ENCODE measurements at places on chromosomes 6 and 20.

- DNase-seq: no peak
Observed at GRCh38 chr6:21467091-21467490, 126.5 kb upstream of the SOX4 start.

DNA sequence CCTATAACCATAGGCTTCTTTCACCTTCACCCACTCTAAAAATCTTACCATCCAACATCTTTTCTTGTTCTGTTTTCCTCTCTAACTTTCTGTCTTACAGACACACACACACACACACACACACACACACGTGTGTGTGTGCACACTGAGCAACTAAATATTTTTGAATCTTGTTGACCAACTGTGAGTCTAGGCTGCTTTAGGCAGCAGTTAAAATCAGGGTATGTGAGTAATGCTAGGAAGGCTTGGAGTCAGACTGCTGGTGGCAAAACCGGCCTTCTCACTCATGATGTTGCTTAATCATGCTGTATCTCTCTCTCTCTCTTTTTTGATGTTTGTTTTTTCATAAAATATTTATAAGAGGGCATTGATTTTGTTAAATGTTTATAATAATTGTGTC, 103.1 kb upstream of the TBX18 start:
- DNase-seq: no peak

DNA sequence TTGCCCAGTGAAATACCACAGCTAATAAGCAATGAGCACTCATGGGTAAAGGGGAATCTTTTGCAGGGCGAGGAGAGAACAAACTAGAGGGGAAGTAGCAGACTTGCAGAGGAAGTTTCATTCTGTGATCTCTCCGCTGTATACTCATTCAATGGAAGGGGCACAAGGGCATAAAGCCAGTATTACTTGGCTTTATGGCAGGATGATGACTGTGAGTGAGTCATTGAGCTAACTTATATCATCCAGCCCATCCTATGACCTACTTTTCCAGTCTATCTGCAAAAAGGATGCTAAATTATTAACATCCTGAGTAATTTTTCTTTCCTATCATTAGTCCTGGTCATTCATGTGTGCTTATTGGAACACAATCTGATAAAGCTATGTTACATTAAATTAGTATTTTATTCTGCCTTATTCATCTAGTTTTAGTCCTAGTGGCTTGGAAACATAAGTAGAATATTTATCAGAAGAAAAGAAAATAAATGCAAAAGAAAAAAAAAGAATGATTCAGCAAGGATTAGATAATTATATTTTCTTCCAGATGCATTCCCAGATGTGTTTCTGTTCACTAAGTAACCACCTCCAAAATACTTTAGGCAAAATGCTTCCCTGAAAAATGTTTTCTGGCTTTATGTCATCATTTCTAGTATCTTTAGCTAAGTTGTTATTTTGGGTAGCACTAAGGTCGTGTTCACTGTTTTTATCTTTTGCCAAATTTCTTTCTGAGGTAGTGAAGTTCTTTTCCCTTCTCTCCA, 471.7 kb downstream of the CDKAL1 start:
- no peak for DNase-seq

- DNase-seq: no peak
Observed at GRCh38 chr20:19682249-19682648, 75.8 kb upstream of the RIN2 start.

GRCh38 chr20:1321654-1321939, 7.3 kb downstream of the SDCBP2 start:
- no peak for DNase-seq

DNA sequence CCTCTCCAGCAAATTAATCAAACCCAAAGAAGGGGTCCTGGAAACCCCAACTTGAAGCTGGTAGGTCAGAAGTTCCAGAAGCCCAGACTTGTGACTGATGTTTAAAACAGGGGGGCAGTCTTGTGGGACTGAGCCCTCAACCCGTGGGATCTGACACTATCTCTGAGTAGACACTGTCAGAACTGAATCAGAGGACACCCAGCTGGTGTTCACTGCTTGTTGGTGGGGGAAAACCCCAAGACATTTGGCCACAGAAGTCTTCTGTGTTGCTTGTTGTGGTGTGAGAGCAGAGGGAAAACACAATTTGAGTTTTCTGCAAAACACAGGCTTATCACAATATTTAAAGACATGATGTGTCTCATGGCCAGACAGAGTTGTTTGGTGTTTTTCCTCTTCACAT, 29.9 kb downstream of the KIF13A start:
- no peak for DNase-seq

DNA sequence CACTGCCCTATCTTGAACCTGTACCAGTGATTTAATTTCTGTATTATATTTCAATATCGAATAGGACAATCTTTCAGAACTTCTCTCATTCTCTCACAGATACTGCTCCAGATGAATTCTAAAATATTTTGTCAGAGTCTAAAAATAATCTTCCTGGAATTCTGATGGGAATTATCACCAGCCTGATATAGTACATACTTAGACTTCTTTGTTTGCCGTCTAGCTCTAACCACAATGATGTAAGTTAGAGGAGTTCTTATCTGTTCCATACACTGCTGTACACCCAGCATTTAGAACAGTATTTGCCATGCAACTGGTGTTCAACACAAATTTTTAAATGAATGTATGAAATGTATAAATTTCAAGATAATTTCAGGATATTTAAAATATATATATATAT, 1.3 kb upstream of the HUS1B start:
- DNase-seq: no peak

- DNase-seq: no peak
Observed at GRCh38 chr20:36017048-36017951, 48.9 kb downstream of the CNBD2 start.

GRCh38 chr6:169981969-169982368, 230.5 kb downstream of the ERMARD start:
- no peak for DNase-seq

- DNase-seq: no peak
Observed at GRCh38 chr6:119902681-119903080, 553.1 kb upstream of the MAN1A1 start.

DNA sequence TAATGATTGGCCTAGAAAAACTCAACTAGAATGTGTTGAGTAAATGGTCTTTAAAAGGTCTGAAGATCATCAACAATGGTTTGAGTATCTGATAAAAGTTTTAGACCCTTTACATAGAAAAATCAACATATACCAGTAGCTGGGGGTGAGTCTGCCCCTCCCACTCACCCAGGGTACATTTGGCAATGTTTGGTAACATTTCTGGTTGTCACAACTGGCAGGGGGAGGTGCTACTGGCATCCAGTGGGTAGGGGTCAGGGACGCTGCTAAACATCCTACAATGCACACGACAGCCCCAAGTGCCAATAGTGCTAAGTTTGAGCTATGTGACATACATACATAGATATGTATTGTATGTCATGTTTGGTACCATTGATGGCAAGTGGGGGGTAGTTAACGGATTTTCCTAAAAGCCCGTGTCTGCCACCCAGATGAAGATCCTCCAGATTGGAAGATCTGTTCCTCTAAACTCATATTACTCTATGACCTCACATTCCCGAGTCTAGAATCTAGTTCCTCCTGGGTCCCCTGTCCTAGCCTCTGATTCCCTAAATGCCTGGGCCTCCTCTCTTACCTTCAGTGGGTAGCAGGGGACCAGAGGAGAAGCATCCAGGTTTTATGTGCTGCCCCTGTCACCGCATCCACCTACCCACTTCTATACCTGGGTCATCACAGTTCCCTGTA, 2.5 kb upstream of the MMP9 start:
- no peak for DNase-seq

- DNase-seq: no peak
Observed at GRCh38 chr20:32906200-32906599, 47.5 kb downstream of the EFCAB8 start.
